Activated effector memory CD4-positive, alpha-beta T cell treated with anti-CD3 and anti-CD28 coated beads, Interleukin-2, amount 50 U/mL, for 16 hours (primary cell): ENCODE measurements at places on chromosomes 12 and 14.
A peak's percentile ranks its signal among the peaks of the same experiment; 100 is the strongest.

DNA sequence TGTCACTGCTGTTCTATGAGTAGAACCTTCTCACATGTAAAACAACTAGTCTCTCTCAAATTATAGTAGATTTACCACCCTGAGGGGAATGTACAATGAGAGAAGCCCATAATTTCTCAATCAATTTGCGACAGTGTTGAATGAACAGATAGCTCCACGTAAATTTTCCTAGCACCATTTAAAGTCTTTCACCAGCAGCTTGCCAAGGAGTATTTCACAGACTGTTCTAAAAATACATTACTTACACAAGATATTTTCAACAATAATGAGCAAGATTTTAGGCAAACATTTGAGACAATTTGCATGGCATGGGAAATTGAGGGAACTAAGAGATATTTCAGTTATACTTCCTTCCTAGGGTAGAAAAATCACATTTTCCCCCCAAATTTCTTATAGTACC is 151.6 kb downstream of the KICS2 start:
- DNase-seq: no peak

DNA sequence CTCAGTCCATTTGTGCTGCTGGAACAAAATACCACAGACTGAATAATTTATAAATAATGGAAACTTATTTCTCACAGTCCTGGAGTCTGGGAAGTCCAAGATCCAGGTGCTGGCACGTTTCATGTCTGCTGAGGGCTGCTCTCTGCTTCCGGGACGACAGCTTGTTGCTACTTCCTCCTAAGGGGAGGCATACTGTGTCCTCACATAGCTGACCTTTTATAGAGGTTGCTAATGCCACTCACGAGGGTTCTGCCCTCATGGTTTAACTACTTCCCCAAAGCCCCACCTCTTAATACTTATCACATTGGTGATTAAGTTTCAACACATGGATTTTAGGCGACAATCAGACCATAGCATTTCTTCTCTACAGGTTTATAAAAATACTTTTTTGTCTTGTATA is 411.1 kb downstream of the NRXN3 start:
- DNase-seq: no peak

- DNase-seq: no peak
Measured at GRCh38 chr14:101895256-101895655, 69.1 kb upstream of the DYNC1H1 start.

- DNase-seq: no peak
Measured at GRCh38 chr14:35696119-35696518, 113.0 kb downstream of the RALGAPA1 start.

DNA sequence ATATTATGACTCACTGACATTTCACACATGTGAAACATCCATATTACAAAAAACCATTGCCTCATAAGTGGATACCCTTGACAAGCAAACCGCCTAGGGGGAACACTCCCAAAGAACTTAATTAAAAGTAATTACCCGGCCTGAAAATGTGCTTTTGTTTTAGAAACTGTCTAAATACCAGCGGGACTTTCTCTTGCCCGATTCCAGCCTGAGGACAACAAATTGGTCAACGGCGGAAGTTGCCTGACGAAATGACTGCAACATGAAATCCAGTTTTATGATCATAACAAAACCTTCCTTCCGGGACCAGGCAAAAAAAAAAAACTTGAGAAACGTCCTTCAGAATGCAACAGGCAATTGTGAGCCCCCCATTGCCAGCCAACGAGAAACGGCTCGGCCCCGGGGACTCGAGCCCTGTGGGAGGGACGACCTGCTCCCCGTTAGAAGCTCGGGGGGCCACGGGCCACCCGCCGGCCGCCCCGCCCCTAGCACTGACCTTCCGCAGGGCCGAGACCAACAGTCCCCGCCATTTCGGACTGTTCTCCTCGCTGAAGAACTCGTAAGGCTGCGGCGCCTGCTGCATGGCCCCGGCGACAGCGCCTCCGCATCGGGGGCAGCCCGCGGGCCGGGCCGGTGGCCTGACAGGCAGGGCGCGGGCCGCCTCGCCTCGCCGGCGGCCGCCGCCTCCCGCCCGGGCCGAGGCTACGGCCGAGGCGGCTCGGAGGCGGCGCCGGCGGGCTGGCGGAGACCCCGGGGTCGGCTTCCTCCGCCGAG is 490 bp downstream of the SOS2 start:
- DNase-seq: peak; percentile 74

DNA sequence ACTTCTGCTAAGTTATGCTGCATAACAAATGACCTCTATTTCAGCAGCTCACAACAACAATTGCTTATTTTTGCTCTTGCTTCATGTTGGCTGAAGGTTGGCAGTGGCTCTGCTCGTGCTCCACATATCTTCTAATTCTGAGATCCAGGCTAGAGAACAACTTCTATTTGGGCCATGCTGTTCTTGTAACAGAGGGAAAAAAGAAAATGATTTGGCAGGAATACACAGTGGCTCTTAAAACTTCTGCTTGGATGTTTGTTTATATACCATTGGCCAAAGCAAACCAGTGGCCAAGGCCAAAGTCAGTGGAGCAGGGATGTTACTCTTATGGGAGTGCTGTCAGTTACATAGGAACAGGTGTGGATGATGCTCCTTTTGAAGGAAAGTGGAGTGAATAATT is 32.1 kb downstream of the GPHN start:
- DNase-seq: no peak

- DNase-seq: peak; percentile 87
Measured at GRCh38 chr14:55580470-55581341, 699 bp downstream of the KTN1 start.

DNA sequence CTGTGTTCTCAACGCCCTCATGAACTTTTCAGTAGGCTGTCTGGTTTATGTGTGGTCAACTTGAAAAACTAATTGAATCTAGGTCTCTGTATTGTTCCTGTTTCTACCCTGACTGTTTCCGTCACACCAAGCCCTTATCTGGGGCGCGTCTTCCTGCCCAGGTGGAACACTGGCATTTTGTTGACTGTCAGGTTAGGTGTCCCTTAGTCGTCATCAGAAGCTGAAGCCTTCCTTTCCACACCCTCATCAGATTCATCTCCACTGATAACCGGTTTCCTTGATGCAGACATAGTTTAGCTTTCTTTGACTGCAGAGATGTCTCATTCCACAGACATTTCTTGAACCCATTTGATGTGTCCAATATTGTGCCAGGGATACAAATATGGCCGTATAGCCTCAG is 96.5 kb downstream of the DUSP16 start:
- peak; percentile 84 for DNase-seq

GRCh38 chr14:68828698-68829097 is 35.8 kb upstream of the ZFP36L1 start:
- no peak for DNase-seq

- no peak for DNase-seq
Measured at GRCh38 chr12:103462675-103463074, 33.1 kb downstream of the C12orf42 start.

GRCh38 chr14:60738843-60739508 is 4.4 kb downstream of the MNAT1 start:
- DNase-seq: no peak

- no peak for DNase-seq
Measured at GRCh38 chr14:33679461-33680225, 271.2 kb downstream of the EGLN3 start.

DNA sequence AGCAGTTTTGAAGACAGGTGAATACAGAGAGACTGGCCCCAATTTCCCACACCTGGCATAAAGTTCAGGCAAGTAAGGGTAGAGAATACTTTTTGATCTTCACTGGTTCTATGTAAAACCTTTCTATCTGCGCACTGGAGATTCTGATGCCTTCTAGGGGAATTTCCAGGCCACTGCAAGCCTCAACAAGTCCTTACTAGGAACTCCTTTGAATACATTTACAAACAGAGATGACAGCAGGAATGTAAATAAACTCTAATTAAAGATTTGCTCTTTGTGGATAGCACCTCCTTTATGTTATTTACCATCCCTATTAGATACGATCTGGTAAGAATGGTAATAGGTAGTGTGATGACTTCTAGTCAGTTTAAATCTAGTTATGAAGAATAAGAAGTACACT is 69.2 kb downstream of the NTN4 start:
- no peak for DNase-seq

GRCh38 chr12:104686196-104686595 is 229.4 kb downstream of the CHST11 start:
- DNase-seq: no peak

GRCh38 chr14:54275997-54276725 is 120.6 kb upstream of the CDKN3 start:
- no peak for DNase-seq

GRCh38 chr14:91350813-91351511 is 66.7 kb downstream of the CCDC88C start:
- peak; percentile 85 for DNase-seq

GRCh38 chr14:100007254-100007653 is 58.0 kb upstream of the EVL start:
- DNase-seq: no peak

- DNase-seq: no peak
Measured at GRCh38 chr12:15638231-15638630, 151.0 kb downstream of the EPS8 start.

DNA sequence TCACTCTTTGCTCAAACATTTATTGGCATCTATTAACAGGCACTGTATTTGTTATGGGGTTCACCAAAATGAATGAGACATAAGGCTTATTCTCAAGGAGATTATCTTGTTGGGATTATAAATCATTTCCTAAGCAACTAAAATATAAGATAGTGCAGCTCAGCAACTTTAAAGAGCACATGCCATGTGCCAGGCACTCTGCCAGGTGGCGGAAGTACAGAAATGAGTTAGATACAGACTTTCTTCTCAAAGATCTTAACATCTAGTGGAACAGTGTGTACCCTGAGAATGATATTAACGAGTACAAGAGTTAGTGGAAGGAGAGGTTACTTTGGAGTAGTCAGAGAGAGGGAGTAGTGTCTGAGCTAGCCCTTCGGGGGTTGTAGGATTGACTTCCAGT is 28.4 kb upstream of the TOMM20L start:
- DNase-seq: no peak

DNA sequence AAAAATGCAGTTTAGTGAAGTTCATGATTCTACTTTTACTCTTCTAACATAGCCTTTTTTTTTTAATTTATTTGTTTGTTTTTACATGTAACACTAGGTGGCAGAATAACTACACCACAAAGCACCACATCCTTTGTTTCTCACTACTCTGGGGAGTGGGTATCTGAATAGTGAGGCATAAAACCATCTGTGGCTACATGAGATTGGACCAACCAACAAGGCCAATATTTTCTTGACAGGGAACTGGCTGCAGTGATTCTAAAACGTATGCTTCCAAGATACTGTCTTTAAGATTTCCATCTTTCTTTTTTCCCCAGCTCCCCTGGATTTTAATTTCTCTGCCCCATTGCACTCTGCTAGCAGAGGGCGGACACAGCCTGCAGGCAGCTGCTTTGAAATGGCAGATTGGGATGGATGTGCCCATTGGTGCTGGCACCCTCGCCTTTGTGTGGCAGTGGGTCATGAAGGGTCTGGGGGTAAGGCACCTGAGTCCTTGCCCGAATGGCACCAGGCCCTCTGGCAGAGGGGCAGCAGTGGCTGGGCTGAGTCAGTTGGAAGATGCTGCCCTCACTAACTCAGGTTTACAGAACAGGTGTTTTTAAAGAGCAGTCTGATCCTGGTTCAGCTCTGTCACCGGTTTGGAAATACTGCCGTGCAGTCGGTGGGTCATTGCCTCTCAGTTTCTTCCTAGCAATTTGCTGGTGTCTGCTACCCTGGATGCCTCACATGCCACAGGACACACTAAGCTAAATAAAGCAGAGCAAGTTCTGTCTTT is 429.1 kb downstream of the RAD51B start:
- no peak for DNase-seq

GRCh38 chr12:29245246-29245645 is 96.2 kb downstream of the FAR2 start:
- no peak for DNase-seq

- no peak for DNase-seq
Measured at GRCh38 chr14:64081174-64081746, 212.9 kb downstream of the ESR2 start.

GRCh38 chr14:105059925-105060565 is 5.2 kb downstream of the GPR132 start:
- no peak for DNase-seq

DNA sequence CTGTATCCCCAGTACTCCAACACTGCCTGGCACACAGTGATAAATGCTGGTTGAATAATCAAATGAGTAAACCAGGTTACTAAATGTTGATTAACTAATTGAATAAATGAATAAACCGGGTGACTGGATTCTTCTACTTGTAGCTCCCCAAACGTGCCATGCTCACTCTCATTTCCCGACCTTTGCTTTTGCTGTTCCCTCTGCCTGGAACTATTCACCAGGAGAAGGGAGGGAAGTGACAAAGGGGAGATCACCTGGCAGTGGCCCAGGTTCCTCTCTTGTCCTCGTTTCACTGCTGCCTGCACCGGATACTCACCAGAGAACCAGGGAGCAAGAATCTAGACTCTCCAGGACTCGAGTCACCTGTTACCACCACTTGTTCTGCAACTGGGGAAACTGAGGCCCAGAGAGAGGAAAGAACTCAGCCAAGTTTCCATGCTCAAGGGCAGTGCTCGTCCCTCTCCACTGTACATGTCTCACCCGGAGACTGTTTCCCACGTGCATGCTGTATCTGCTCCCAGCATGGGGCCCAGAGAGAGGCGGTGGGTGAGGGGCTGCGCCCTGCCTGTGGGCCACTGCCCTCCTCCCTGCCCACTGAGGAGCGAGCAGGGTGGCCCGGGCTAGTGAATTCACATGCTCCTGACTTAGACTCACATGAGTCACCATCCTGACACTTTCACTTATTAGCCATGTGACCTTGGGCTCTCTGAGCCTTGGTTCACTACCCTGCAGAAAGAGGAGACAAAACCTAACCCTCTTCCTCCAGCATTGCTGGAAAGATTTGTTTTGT is 17.7 kb upstream of the POP5 start:
- no peak for DNase-seq

DNA sequence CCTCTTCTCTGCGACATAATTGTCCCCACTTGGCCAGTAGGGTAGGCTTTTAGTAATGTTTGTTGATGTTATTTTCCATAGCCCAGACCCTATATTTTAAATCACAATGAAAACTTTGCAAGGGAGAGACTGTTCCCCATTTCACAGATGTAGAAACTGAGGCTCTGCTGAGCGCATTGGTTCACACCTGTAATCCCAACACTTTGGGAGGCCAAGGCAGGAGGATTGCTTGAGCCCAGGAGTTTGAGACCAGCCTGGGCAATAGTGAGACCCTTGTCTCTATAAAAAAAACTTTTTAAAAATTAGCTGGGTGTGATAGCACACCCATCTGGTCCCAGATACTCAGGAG is 114.8 kb downstream of the DIP2B start:
- DNase-seq: no peak

DNA sequence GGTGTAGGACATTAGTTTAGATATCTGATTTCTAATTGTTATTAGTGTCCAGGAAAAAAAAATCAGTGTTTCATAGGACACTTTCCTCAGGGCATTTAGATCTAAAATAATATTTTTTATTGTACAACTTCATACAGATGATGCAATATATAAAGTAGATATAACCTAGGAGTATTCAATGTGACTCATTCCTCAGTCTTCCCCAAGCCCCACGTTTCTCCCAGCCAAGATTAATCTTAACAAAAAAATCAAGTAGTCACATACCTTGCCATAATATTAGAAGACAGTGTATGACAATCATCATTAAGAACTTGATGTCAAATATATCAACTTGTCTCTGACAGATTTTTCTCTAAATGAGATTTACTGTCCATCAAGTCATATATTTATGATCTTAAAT is 37.1 kb downstream of the PPFIA2 start:
- no peak for DNase-seq
